ENCODE measurements at places on chromosomes 13 and 19.

DNA sequence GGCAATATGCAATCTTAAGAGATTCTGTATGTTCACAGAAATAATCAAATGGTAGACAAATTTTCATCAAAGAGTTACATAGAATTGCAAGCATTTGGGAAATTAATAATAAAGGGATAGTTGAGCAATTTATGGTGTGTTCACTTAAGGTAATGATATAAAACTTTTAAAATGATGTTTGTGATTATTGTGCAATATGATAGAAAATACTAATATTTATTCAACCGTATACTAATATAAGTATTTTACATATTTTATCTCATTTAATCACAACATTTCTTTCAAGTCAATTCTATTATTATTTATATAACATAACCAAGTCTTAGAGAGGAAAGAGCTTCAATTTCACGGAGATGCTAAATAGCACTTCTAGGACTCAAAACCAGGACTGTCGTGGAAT, 716.8 kb upstream of the MIR17HG start:
- H3K4me1 ChIP-seq, result no peaks in the 10 kb centered on the region
- H3K27me3 ChIP-seq, result no peaks in the 10 kb centered on the region
- H3K27ac ChIP-seq, result no peak overlapping the region

- no peaks in the 10 kb centered on the region for H3K36me3 ChIP-seq
- no peak overlapping the region for H3K4me3 ChIP-seq
- DNase-seq, result no peak
- peaks cover 25% of the 10 kb centered on the region for H3K4me1 ChIP-seq
- no peak overlapping the region for H3K27ac ChIP-seq
Observed at GRCh38 chr13:42984691-42985090, 7.3 kb downstream of the EPSTI1 start.

DNA sequence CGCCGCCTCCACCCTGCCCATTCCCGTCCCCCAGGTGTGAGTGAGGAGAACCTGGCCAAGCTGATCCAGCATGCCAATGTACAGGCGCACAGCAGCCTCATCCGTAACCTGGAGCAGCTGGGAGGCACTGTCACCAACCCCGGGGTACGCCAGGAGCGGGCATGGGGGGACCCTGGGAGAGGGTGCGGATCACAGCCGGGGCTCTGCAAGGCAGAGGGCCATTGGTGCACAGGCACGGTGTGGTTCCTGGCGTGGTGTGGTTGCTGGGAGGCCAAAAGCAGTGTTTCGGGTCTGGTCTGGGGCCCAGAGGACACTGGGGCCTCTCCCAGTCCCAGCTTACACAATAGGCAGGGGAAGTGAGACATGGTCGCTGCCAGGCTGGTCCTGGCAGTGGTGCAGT, 8.3 kb downstream of the STXBP2 start:
- no peaks in the 10 kb centered on the region for H3K27me3 ChIP-seq
- peak; percentile 80 for DNase-seq
- H3K4me1 ChIP-seq, result no peaks in the 10 kb centered on the region
- no peaks in the 10 kb centered on the region for H3K36me3 ChIP-seq
- no peak overlapping the region for H3K27ac ChIP-seq

GRCh38 chr13:73242515-73243015, 183.8 kb downstream of the KLF5 start:
- no peaks in the 10 kb centered on the region for H3K36me3 ChIP-seq
- no peak for DNase-seq
- H3K27ac ChIP-seq, result no peak overlapping the region
- H3K4me1 ChIP-seq, result no peaks in the 10 kb centered on the region
- no peaks in the 10 kb centered on the region for H3K27me3 ChIP-seq
- no peak overlapping the region for H3K4me3 ChIP-seq

DNA sequence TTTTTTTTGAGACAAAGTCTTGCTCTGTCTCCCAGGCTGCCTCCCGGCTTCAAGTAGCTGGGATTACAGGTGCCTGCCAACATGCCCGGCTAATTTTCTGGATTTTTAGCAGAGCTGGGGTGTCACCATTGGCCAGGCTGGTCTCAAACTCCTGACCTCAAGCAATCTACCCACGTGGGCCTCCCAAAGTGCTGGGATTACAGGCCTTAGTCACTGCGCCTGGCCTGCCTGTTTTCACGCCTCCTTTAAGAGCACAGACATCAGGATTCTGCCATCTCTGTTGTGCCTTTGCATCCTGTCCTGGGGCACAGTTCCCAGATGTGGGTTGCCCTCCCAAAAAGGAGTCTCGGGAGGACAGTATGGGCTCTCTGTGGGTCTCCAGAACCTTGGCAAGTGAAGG, 2.5 kb upstream of the PRAM1 start:
- no peaks in the 10 kb centered on the region for H3K27me3 ChIP-seq
- H3K4me1 ChIP-seq, result peaks cover 10% of the 10 kb centered on the region
- no peaks in the 10 kb centered on the region for H3K36me3 ChIP-seq
- H3K4me3 ChIP-seq, result no peak overlapping the region
- no peak overlapping the region for H3K27ac ChIP-seq

GRCh38 chr19:39817888-39818561, 15.9 kb downstream of the DYRK1B start:
- no peak overlapping the region for H3K4me3 ChIP-seq
- no peak overlapping the region for H3K27ac ChIP-seq
- peaks cover 3% of the 10 kb centered on the region for H3K4me1 ChIP-seq
- no peak for DNase-seq
- no peaks in the 10 kb centered on the region for H3K36me3 ChIP-seq

- DNase-seq, result peak; percentile 73
- H3K4me3 ChIP-seq, result no peak overlapping the region
- peaks cover 15% of the 10 kb centered on the region for H3K27me3 ChIP-seq
- H3K4me1 ChIP-seq, result no peaks in the 10 kb centered on the region
- no peaks in the 10 kb centered on the region for H3K36me3 ChIP-seq
- no peak overlapping the region for H3K27ac ChIP-seq
Observed at GRCh38 chr19:14054721-14055120, 7.2 kb downstream of the PALM3 start.

DNA sequence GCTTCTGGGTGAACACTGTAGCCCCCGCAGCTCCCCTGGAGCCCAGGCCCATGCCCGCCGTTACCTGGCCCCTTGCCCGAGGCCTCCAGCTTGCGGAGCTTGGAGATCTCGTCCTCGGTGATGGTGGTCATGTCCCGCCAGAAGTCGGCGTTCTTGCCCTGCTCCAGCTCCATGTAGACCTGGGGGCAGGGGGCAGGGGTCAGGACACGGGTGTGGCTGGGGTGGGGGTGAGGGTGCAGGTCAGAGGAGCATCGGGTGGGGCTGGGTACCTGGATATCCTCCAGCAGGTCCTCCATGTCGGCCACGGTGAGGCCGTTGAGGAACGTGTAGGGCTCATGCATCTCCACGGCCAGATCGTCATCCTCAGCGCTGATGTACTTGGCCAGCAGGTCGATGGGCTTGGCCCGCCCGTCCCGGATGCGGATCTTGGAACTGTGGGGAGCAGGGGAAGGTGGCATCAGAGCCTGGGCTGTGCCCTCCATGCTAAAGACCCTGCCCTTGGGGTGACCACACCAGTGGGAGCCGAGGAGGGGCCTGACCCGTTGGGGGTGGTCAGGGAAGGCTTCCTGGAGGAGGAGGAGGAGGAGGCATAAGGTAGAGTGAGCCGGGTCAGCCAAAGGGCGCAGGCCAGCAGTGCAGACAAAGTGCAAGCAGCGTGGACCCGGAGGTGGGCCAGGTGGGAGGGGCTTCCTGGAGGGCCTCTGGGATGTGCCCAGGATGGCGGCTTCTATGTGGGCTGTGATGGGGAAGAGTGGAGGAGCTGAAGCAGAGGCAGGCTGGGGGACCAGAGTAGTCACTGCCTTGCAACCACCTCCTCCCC, 7.6 kb downstream of the CACTIN start:
- H3K4me3 ChIP-seq, result no peak overlapping the region
- no peak for DNase-seq
- no peaks in the 10 kb centered on the region for H3K27me3 ChIP-seq
- H3K4me1 ChIP-seq, result no peaks in the 10 kb centered on the region
- H3K27ac ChIP-seq, result no peak overlapping the region

GRCh38 chr19:4370418-4371041, 27.2 kb downstream of the MPND start:
- no peaks in the 10 kb centered on the region for H3K27me3 ChIP-seq
- H3K36me3 ChIP-seq, result peaks cover 12% of the 10 kb centered on the region
- no peak overlapping the region for H3K4me3 ChIP-seq
- peak; percentile 51 for DNase-seq

DNA sequence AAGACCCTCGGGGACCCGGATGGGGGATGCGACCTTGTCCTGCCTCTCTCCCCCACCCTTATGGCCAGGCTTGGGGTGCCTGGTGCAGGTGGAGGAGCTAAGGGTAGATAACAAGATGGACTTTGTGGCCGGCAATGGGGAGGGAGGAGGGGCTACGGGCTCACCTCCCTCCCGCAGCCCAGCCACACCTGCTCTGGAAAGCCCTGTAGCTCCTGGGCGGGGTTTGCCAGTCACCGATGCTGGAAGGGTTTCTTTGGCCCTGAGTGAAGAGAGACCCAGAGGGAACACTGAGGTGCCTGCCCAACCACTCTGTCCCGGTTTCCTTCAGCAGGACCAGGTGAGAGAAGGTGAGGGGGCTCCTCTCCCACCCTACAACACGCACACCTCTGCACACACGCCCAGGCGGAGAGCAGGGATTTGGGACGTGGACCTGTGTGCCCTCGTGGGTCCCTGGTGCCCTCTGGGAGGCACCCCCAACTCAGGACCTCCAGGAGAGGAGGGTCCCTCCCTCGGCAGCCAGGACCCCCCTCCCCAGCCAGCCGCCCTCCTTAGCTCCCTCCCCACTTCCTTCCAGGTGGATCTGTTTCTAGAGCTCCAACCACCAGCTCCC, at the start of gene FUT2:
Gene FUT2, plus strand, starts transcription at position 229 of the 610 bp plus-strand sequence. CDS start 6,986 bp downstream, outside the sequence.
- no peaks in the 10 kb centered on the region for H3K36me3 ChIP-seq
- no peak within 1 kb of the TSS for H3K27ac ChIP-seq
- H3K27me3 ChIP-seq, result peaks cover 14% of the 10 kb centered on the region
- peak within 1 kb of the TSS; percentile 51 for H3K4me3 ChIP-seq
- H3K4me1 ChIP-seq, result peaks cover 10% of the 10 kb centered on the region

DNA sequence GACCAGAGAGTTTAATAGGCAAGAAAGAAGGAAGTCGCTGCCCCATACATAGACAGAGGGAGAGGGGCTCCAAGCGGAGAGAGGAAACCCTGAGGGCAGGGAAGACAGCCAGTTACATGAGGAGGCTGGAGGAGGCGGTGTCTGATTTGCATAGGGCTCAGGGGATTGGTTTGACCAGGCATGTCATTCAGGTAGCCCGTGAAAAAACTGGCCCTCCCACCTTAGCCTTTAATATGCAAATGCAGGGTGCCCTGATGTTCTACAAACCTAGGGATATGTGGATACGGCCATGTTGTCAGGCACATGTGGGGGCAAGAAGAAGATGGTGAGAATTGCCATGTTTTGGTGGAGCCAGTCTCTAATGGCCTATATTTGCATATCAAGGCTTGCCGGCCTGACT, 1461.6 kb downstream of the PCDH9 start:
- H3K27ac ChIP-seq, result no peak overlapping the region
- no peak overlapping the region for H3K4me3 ChIP-seq
- DNase-seq, result no peak
- H3K4me1 ChIP-seq, result no peaks in the 10 kb centered on the region
- no peaks in the 10 kb centered on the region for H3K36me3 ChIP-seq

- no peaks in the 10 kb centered on the region for H3K36me3 ChIP-seq
- H3K4me3 ChIP-seq, result no peak overlapping the region
- H3K4me1 ChIP-seq, result peaks cover 14% of the 10 kb centered on the region
- DNase-seq, result no peak
Observed at GRCh38 chr13:43574605-43575004, 212.2 kb downstream of the ENOX1 start.

GRCh38 chr13:25080773-25081172, 15.2 kb upstream of the PABPC3 start:
- no peak overlapping the region for H3K27ac ChIP-seq
- DNase-seq, result no peak
- no peaks in the 10 kb centered on the region for H3K4me1 ChIP-seq
- H3K4me3 ChIP-seq, result no peak overlapping the region

GRCh38 chr13:100212904-100213553, 124.1 kb downstream of the PCCA start:
- no peak for DNase-seq
- H3K4me3 ChIP-seq, result no peak overlapping the region
- H3K27ac ChIP-seq, result peak overlapping the region; percentile 25
- no peaks in the 10 kb centered on the region for H3K27me3 ChIP-seq
- no peaks in the 10 kb centered on the region for H3K36me3 ChIP-seq
- H3K4me1 ChIP-seq, result peaks cover 51% of the 10 kb centered on the region

GRCh38 chr13:60229708-60230272, 66.1 kb upstream of the DIAPH3 start:
- H3K27me3 ChIP-seq, result peaks cover 9% of the 10 kb centered on the region
- DNase-seq, result no peak
- peaks cover 7% of the 10 kb centered on the region for H3K4me1 ChIP-seq
- H3K36me3 ChIP-seq, result no peaks in the 10 kb centered on the region

- no peak overlapping the region for H3K27ac ChIP-seq
- peak; percentile 76 for DNase-seq
- H3K4me3 ChIP-seq, result no peak overlapping the region
- no peaks in the 10 kb centered on the region for H3K36me3 ChIP-seq
- no peaks in the 10 kb centered on the region for H3K4me1 ChIP-seq
Observed at GRCh38 chr19:413756-414420, 4.9 kb upstream of the C2CD4C start.

GRCh38 chr13:105291987-105292386, 1243.5 kb downstream of the EFNB2 start:
- no peak overlapping the region for H3K27ac ChIP-seq
- no peaks in the 10 kb centered on the region for H3K4me1 ChIP-seq
- no peaks in the 10 kb centered on the region for H3K36me3 ChIP-seq
- H3K27me3 ChIP-seq, result no peaks in the 10 kb centered on the region
- DNase-seq, result no peak

GRCh38 chr13:29771247-29771646, 79.2 kb downstream of the UBL3 start:
- peaks cover 22% of the 10 kb centered on the region for H3K36me3 ChIP-seq
- H3K27ac ChIP-seq, result no peak overlapping the region
- DNase-seq, result no peak
- no peak overlapping the region for H3K4me3 ChIP-seq

GRCh38 chr19:33804021-33804799, 7.5 kb downstream of the KCTD15 start:
- no peaks in the 10 kb centered on the region for H3K4me1 ChIP-seq
- H3K27me3 ChIP-seq, result no peaks in the 10 kb centered on the region
- H3K36me3 ChIP-seq, result peaks cover 16% of the 10 kb centered on the region
- no peak overlapping the region for H3K27ac ChIP-seq
- peak; percentile 94 for DNase-seq

DNA sequence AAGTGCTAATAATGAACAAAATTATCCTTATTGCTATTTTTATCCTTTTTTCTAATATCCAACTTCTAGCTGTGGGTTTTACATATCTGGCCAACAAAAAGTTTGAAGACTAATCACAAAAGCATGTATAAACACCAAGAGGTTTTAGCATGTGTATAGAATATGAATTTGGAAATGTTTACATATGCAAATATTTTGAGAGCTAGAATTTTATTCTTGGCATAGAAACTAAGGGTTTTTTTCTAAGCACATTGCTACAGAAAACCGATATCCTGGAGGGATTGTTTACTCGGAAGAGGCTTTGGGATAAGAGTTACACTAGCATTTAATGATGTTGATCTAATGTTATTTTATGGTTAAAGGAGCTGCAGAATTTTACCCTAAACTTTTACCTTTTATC, 392.1 kb downstream of the EFNB2 start:
- DNase-seq, result no peak
- no peak overlapping the region for H3K27ac ChIP-seq
- no peaks in the 10 kb centered on the region for H3K36me3 ChIP-seq
- no peak overlapping the region for H3K4me3 ChIP-seq
- H3K4me1 ChIP-seq, result peaks cover 25% of the 10 kb centered on the region
